ENCODE measurements at places on chromosomes 1 and 21.

GRCh38 chr21:23977971-23978370 is 1629.3 kb downstream of the MRPL39 start:
- DNase-seq, result no peak

GRCh38 chr1:20187813-20188454 is 1.6 kb upstream of the PLA2G2C start:
- DNase-seq, result no peak

- DNase-seq, result no peak
These were observed 44.9 kb upstream of the ARHGEF16 start for GRCh38 chr1:3409366-3410141.

DNA sequence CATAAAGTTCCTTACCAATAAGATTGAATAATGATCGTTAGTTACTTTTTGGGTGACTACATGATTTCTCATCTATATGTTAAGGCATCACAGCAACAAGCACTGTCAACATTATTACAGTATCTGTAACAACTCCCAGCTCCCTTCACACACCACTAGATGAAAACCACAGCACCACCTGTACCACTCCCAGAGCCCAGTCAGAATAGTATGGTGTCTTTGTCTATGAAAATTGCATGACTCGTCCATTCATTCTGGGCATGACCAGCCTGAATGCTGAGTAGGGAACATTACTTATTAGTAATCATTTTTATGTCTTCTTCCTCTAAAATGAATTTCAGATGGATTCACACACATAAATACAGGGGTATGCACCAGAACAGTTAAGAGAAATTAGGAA is 7.0 kb downstream of the OLFML2B start:
- no peak for DNase-seq

DNA sequence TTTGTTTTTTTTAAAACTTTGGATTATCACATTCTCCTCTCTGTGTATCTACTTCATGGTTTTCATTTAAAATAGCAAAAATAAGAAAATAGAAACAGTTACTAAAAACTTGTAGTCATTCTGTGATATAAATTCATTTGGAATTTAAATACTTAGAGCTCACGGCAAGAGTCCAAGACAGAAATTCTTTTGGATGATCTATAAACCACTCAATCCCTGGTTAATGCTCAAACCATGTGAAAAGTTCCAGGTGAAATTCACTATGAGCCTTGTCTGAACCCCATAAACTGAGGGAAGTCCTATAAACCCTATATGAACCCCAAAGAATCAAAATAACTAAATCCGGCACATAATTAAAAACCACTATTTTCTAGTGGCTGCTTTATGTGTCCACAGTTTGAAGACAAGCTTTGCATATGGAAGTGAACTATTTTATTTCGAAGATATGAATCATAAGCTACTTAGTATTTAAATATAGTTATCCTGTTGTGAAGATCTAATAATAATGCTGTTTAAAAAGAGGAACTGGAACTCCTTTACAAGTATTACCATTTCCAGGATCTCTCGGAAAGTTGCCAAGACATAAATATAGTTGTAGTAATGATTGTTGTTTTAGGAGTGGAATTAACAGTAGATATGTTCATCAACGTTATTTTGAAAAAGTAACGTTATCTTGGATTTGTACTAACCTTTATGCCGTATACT is 163.5 kb downstream of the NFIA start:
- no peak for DNase-seq

DNA sequence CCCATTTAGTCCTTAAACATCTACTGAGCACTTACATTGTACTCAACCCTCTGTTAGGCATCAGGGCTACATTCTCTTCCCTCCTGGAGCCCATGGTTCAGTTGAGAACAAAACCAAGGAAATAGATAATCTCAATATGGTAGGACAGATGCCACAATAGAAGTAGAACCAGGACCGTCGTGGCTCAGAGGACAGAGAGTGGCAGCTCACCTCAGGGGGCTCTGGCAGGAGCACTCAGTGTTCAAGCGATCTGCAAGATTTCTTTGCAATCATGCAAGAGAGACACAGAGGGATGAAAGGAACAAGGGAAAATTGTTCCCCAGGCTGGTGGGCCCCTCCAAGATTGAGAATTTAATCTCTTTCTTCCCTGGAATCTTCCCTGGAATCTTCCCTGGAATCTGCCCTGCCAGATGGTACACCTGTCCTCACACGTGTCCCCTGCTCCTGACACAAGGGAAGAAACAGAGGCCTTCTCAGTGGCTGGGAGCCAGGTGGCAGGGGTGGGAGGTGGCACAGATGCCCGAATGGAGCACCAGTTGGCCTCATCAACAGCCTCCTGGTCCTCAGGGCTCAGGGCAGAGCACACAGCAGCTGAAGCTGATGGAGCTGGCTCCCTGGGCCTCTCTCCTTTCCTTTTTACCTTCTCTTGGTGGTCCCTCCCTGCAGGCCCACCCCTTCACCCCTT is 135.4 kb downstream of the PLXNA2 start:
- DNase-seq, result no peak

DNA sequence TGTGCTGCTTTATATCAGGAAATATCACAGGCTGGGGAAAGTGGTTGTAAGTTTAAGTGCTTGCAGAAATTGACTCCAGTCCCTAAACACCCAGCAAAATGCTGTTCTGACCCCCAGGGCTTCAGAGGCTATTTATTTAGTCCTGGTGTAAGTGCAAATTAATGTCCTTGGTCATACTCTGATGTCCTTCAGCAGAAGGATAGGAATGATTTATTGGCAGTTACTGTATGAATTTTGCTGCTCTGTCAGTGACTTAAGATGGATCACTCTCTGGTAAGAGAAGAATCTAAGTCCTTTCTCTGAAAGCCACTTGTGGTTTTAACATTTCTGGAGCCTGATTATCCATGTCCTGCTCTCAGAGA is 21.9 kb downstream of the FAM20B start:
- DNase-seq, result no peak

DNA sequence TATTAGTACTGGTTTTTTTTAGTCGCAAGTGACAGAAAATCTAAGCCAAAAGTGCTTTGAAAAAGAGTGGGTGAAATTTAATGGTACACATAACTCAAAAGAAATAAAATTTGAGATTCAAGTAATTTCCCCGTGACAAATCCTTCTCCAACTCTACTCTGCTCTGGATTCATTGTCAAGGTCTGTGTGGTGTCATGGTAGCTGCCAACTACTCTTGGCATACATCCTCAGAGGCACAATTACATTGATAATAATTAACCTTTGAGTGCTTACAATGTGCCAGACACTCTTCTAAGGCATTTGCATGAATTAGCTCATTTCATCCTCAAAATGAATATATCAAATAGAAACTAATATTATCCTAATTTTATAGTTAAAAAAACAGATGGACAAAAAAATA is 1153.9 kb upstream of the NCAM2 start:
- DNase-seq, result no peak

All from stimulated activated CD8-positive, alpha-beta memory T cell treated with anti-CD3 and anti-CD28 coated beads, Interleukin-2, amount 100 ng/mL, for 1 hour (primary cell).